ENCODE measurements at places on chromosomes 3 and 15.
A peak's percentile ranks its signal among the peaks of the same experiment; 100 is the strongest.

GRCh38 chr3:2458816-2459215, 360.1 kb downstream of the CNTN4 start:
- DNase-seq = no peak
- H3K4me1 ChIP-seq = no peaks in the 10 kb centered on the region
- H3K4me3 ChIP-seq = no peak overlapping the region
- H3K27me3 ChIP-seq = no peaks in the 10 kb centered on the region
- no peaks in the 10 kb centered on the region for H3K36me3 ChIP-seq

GRCh38 chr15:34802371-34802770, 7.0 kb upstream of the ACTC1 start:
- H3K27ac ChIP-seq = no peak overlapping the region
- peaks cover 6% of the 10 kb centered on the region for H3K4me1 ChIP-seq
- H3K36me3 ChIP-seq = no peaks in the 10 kb centered on the region
- DNase-seq = no peak
- no peak overlapping the region for H3K4me3 ChIP-seq
- peaks cover 33% of the 10 kb centered on the region for H3K27me3 ChIP-seq

DNA sequence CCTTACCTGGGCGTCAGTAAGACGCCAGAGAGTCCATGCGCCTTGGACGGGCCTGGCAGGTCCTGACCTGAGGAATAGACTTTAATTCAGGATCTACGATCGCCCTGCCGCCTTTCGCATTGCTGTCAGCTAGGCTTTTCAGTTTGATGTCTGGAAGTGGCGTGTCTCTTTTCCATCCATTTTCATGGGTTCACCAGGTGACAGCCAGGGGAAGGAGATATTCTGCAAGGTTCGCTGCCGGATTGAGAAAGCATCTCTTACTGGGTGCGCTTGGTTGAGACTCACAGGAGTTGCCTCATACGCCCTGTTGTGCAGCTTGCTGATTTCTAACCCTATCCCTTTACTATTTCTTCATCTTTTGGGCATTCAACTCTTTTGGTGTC, 7.4 kb downstream of the EPHA3 start:
- no peaks in the 10 kb centered on the region for H3K36me3 ChIP-seq
- H3K4me3 ChIP-seq = no peak overlapping the region
- H3K27me3 ChIP-seq = peaks cover 23% of the 10 kb centered on the region
- no peak for DNase-seq

DNA sequence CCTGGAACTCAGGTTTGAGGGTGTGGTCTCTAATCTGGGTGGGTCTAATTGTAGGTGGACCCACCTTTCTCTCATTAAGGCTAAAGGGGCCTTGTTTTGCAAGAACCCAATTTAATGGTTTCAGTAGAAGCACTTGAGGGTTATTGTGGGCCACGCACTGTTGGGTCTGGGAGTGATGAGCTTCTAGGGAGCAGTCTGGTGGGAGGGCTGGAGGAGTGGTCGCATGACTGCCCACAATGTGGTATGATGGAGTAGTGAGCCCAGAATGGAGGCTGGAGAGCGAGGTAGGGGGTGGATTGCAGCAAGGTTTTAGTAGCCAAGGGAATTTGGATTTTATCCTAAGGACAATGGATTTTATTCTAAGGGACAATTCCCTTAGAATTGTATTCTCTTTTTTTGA, 2.7 kb downstream of the TATDN2 start:
- DNase-seq = no peak
- H3K27ac ChIP-seq = peak overlapping the region; percentile 94
- peaks cover 72% of the 10 kb centered on the region for H3K36me3 ChIP-seq
- no peaks in the 10 kb centered on the region for H3K27me3 ChIP-seq
- peak overlapping the region; percentile 96 for H3K4me3 ChIP-seq
- peaks cover 67% of the 10 kb centered on the region for H3K4me1 ChIP-seq

GRCh38 chr3:119492128-119492527, 6.2 kb upstream of the TIMMDC1 start:
- H3K36me3 ChIP-seq = peaks cover 20% of the 10 kb centered on the region
- H3K4me3 ChIP-seq = no peak overlapping the region
- H3K4me1 ChIP-seq = peaks cover 22% of the 10 kb centered on the region
- no peaks in the 10 kb centered on the region for H3K27me3 ChIP-seq
- H3K27ac ChIP-seq = no peak overlapping the region

DNA sequence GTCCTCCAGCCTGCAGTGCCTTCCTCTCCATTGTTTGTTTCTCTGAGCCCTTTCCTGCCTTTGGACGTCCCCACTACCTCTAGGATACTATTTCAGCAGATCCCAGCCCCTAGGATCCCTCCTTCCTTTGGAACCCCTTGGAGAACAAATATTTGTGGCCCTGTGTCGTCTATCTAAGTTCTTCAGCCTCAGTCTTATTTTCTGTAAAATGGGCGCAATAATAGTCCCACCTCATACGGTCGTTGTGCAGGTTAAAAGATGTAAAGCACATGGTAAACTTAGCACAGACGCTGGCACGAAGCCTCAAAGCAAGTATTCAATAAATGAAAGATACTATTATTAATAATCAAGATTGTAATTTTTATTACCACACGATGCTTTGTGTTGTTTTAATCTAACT, 122.0 kb downstream of the SV2B start:
- DNase-seq = no peak
- no peak overlapping the region for H3K27ac ChIP-seq
- H3K27me3 ChIP-seq = peaks cover 23% of the 10 kb centered on the region
- H3K4me3 ChIP-seq = no peak overlapping the region

DNA sequence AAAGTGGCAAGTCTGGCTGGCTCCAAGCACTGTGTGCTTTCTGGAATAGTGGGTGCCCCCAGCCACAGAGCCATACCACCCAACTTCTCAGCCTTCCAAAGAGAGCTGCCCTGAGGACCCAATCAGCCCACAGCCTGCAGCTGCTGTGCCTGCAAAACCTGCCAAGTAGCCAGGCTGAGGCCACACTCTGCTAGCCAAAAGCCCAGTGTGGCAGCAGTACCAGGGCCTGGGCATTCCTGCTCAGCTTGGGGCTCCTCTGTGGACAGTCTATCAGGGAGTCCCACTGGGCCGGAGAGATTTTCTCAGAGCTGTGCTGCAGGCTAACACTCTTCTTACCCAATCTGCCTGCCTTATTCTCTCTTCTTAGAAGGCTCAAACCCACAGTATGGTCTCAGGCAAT, 136.5 kb downstream of the TPRA1 start:
- H3K27ac ChIP-seq = no peak overlapping the region
- H3K36me3 ChIP-seq = no peaks in the 10 kb centered on the region
- H3K27me3 ChIP-seq = peaks cover 50% of the 10 kb centered on the region
- DNase-seq = no peak
